H1 (cell line): ENCODE measurements at places on chromosomes 1 and 21. TPM values are rescaled to one million over a fixed set of nuclear protein-coding genes. Genes with fewer than 3 reads are reported as not detected.

The CNTN2 gene
- 3.9 TPM in 2 replicates for total RNA-seq

The S100A7 gene
- not detected in 2 replicates for total RNA-seq

- H3K36me3 ChIP-seq: no peaks in the 10 kb centered on the region
- 0 out of 2 replicates have a peak, but pooled peaks cover 2% of the 10 kb centered on the region for H3K4me1 ChIP-seq
- peaks cover 28% of the 10 kb centered on the region for H3K27me3 ChIP-seq
- H3K4me3 ChIP-seq: no peak overlapping the region
Observed at GRCh38 chr1:61481315-61481715, 243.6 kb downstream of the TM2D1 start.

GRCh38 chr1:170032531-170033280, 41.8 kb downstream of the KIFAP3 start:
- no peak for DNase-seq
- no peak overlapping the region for H3K4me3 ChIP-seq
- no peaks in the 10 kb centered on the region for H3K4me1 ChIP-seq
- H3K36me3 ChIP-seq: no peaks in the 10 kb centered on the region

GRCh38 chr1:45850017-45850416, 46.6 kb downstream of the MAST2 start:
- no peaks in the 10 kb centered on the region for H3K36me3 ChIP-seq
- H3K27ac ChIP-seq: no peak overlapping the region
- H3K4me3 ChIP-seq: no peak overlapping the region
- H3K4me1 ChIP-seq: peaks cover 8% of the 10 kb centered on the region

The NT5C1A gene
- not detected in 2 replicates for total RNA-seq

- DNase-seq: no peak
- H3K36me3 ChIP-seq: no peaks in the 10 kb centered on the region
- H3K27me3 ChIP-seq: no peaks in the 10 kb centered on the region
- no peak overlapping the region for H3K4me3 ChIP-seq
Observed at GRCh38 chr1:154931940-154932487, 4.5 kb downstream of the PMVK start.
